ENCODE measurements at places on chromosomes 4 and X.

DNA sequence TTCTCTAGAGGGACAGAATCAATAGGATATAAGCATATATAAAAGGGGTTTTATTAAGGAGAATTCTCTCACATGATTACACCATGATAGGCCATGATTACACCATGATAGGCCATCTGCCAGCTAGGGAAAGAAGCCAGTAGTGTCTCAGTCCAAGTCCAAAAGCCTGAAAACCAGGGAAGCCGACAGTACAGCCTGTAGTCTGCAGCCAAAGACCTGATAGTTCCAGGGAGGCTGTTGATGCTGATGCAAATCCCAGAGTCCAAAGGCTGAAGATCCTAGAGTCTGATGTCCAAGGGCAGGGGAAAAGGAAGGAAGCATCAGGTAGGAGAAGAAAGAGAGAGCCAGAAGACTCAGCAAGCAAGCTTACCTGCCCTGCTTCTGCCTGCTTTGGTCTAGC lies 411.3 kb upstream of the EMCN start:
- DNase-seq = no peak

GRCh38 chr4:164761746-164762275 lies 7.9 kb downstream of the SMIM31 start:
- DNase-seq = no peak

DNA sequence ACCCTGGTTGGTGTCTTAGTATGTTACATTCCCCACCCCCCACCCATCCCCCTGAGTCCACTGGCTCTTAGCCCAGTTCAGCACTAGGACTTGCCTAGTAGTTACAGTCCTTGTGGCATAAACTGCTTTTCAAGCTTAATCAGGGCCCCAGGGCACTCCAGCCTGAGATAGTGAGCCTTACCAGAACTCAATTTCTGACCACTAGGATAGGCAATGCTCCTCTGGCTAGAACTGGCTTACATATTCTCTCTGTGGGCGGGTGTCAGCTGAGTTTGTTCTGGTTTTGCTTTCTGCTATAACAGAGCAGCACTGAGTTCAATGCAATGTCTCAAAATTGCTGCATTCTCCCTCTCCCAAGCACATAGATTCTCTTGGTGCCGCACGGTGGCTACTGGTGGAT lies 391.4 kb upstream of the DIPK2B start:
- DNase-seq = no peak

GRCh38 chr4:42519803-42520417 lies 122.6 kb downstream of the SHISA3 start:
- no peak for DNase-seq

DNA sequence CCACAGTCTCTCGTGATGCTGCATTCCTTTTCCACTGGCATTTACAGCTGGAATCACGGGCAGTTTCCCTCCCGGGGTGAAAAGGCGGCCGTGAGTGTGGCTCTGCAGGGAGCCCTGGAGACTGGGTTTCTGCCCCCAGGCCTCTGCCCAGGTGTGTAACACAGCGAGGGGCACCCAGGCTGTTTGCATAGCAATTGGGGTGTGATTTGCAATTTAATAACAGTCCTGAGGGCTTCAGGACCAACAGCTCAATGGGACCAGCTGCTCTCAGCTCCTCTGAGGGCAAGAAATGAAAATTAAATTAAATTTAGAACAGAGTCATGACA lies 99.0 kb upstream of the SHOX start:
- no peak for DNase-seq

- no peak for DNase-seq
These were observed 243.2 kb downstream of the SPOCK3 start for GRCh38 chr4:166991006-166991561.

DNA sequence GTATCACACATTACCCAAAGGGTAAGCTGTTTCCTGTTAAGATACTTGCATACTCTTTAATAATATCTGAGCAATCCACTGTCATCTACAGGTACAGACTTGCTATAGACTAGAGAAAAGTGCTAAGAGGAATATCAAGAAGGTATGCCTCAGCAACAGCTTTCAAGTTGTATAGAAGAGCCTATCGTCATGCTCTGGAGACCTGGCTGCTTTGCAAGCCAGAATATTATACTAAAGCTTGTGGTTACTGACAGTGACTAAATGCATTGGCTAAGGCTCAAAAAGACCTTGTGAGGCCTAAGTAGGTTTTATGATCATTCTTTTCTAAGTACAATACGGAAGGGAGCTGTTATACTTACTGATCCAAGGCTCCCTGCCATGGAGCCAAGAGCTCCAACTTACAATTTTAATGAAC lies 11.3 kb downstream of the LAMP2 start:
- no peak for DNase-seq

DNA sequence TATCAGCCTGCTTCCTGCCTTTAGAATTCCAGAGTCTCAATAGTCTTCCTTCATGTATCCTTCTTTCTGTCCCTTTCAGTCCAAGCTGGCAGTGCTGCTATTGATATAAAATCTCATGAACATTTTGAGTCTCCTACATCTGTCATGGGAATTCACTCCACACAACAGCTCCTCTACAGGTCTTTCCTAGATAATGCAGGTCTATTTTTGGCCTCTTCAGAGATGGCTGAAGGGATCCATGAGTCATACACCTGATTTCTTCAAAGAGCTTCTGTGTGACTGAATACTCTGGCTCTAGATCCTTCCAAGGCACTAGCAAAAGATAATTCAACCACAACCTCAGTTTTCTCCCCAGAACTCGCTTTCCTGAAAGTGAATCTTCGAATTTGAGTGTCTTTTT lies 115.4 kb downstream of the STPG2 start:
- no peak for DNase-seq

- DNase-seq = no peak
These were observed 548.1 kb downstream of the PPP4R3C start for GRCh38 chrX:26915064-26915463.

DNA sequence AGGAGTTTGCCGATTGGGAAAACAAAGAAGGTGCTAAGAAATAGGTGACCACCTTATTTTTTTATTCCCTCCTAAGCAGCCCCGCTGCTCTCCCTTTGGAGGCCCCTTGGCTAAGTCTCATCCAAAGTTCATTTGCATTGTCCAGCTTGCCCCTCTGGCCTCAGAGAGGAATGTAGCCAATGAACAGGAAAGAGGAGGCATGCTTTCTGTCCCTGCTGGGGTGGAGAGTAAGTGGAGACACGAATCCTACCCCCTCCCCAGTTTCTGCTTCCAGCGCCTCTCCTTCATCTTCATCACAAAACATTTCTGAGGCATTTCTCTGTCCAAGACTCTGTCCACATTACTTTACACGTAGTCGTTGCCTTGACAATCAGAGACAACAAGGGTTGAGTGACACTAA lies 38.7 kb downstream of the NLGN3 start:
- no peak for DNase-seq

DNA sequence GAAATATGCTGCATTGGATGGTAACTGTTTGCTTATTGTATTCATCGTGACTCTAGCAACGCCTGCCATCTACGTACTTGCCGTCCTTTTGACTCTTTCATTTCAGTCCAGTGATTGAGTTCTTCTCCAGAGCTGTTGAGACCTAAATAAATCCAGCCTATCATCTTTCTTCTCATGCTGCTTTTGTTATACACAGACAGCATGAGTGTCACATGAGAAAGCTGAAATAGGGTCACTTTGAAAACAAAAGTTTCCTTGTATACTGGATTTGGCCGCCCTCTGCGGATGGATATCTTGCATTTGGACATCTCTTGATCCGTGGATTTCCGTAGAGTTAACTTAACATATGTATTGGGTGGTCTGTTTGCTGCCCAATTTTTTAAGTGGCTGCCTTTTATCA lies 67.2 kb downstream of the TMPRSS11F start:
- DNase-seq = no peak

- no peak for DNase-seq
These were observed 26.3 kb downstream of the CXCL1 start for GRCh38 chr4:73895201-73896175.

GRCh38 chrX:39201305-39201990 lies 400.2 kb downstream of the MID1IP1 start:
- no peak for DNase-seq

DNA sequence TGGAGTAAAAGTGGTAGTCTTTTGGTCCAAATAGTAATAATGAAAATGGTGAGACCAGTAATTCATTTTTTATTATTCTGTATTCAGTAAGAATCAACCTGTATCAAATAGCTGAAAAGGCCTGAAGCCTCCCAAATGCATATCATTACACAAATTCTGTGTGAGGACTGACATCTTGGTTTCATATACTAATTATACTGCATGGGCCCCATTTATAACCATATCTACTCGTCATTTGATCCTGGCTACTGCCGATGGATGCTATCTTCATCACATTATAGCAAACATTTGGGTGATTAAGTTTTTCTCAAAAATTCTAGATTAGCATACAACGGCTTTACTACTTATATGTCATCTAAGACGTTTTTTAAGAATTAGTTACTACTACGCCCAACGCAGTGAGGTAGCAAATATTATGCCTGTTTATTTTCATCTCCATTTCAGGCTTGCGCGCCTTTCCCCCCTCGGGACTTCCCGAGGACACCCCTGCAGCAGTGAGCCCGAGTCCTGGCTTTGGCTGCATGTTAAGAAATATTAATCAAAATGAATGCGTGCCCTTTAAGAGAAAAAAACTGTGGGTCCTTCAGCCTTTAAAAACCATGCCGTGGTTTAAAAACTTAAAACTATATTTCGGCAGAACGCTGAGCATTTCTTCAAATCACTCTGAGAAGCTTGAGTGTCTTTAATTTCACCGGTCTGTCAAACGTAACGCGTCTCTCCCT lies 814 bp upstream of the MMAA start:
- no peak for DNase-seq

DNA sequence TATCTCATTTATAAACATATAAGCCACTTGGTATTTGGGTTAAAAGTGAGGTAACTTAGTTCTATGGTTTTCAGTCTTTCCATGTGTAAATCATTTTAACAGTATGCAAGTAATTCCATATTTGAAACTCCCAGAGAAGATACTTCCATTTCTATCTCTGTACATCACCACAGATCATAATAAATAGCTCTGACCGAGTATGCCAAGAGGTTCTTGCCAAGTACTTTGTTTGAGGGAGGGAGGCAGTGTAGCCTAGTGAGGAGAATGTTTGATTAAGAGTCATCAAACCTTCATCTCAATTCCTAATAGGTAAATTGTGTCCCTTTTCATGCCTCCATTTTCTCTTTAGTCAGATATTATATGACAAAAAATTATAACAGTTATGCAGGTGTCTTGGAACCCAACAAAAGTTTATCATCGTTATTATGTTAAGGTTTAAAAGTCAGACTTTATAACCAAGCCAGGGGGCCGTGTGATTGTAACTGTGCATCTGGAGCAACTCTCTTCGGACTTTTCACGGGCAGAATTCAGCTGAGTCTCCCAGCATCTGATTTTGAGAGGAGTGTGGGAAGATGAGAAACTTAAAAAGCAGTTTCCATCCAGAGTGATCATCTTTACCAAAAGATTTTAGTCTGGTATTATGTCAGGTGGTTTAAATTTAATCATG lies 123.8 kb downstream of the ANK2 start:
- DNase-seq = no peak

DNA sequence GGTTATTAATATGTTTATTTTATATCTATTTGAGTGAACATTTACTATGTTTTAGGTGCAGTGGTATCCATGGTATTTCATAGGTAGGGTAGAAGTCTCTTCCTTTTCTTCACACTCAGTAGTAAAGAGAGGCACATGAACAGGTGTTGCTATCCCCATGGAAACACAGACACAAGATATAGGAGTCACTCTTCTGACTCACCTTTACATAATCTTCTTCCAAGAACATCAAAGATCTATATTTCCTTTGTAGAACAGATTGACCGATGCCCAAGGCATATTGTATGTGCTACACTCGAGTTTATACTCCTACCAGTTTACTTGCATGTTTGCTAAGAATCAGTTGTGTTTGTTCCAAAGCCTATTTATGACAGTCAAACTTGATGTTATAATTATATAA lies 1997.4 kb downstream of the C4orf33 start:
- DNase-seq = no peak

GRCh38 chrX:42496239-42496638 lies 281.7 kb downstream of the PPP1R2C start:
- DNase-seq = no peak

DNA sequence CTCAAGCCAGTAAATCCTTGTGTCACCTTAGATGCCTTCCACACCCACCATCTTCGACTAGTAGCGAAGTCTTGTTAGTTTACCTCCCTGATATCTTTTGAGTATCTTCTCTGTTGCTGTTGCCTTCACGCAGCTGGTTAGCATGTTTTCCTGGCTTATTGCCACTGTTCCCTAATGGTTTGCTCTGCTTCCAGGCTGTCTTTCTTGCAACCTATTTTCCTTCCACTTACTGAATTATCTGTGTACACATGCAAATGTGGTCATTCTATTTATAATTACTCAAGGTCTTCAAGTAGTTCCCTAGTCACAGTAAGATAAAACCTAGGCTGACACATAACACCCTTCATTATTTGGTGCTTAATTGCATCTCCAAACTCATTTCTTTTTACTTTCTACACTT lies 89.5 kb downstream of the UGT8 start:
- DNase-seq = no peak

DNA sequence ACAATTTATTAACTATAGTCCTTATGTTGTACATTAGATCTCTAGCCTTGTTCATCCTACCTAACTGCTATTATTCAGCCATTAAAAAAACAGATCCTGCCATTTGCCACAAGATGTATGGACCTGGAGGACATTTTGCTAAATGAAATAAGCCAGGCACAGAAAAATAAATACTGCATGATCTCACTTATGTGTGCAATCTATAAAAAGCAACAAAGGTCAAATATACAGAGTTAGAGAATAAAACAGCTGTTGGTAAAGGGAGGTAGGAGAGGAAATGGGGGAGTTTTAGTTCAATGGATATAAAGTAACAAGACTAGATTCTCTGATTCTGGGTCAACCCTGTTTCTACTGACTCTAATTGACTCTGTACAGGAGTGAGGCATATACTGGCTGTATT lies 103.3 kb upstream of the FAM9C start:
- no peak for DNase-seq

DNA sequence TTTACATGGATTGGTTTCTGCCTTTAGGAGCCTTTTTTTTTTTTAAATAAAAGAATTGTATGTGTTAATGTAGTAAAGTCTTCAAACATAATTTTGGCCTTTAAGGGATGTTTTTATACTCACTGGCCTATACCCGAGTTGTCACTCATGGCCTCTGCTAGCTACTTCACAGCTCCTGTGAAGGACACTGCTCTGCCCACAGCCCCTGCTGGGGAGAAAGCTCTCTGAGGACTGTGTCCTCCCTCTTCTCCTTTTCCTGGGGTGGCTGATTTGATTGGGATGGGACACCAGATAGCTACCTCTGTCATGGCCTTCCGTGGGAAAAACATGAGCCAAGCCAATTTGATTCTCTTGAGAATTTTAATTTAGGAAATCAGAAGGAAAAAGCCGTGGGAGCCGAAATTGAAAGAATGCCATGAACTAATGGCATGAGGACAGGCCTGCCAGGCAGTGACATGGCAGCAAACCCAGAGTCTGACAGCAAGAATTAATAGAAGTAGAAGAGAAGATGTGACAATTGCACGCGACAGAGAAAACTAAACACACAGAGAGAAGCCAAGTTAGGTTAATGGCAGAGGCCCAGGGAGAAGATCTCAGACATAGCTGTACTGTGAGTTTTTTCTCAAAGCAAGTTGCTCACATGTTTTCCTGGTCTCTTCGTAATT lies 81.4 kb downstream of the ARHGAP10 start:
- no peak for DNase-seq

GRCh38 chrX:106875151-106875550 lies 28.0 kb downstream of the RIPPLY1 start:
- DNase-seq = no peak

Measured in activated B cell treated with CpG ODN at 0.5 μM for 24 hours (primary cell).